SHP77 treated with DMSO at 0.1 percent for 48 hours (cell line): ENCODE measurements at places on chromosomes 2 and 18.

GRCh38 chr2:32386739-32387138 is 29.9 kb downstream of the BIRC6 start:
- no peak for DNase-seq

DNA sequence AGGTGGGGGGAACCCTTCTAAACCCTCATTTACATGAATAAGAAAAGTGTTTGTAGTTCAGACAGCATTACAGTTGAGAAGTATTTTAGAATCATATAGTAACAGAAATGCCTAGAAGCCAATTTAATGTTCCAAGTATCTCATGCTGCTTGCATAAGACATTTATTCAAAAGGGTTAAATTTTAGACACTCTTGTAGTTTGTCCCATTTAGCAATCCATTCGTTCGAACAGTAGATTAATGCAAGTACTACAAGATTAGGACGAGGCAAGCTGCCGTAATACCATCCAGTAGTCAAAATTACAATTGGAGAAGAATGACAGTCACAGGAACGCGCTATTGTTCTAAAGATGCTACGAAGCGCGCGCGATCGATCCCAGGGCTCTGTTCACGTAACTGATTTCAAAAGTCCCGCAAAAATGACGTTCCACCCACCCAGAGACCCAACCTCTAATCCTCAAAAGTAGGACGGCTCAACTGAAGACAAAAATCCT is 1.2 kb downstream of the TMEM237 start:
- no peak for DNase-seq

- no peak for DNase-seq
These were observed 37.2 kb downstream of the KYNU start for GRCh38 chr2:142914507-142915313.

GRCh38 chr2:66252109-66252508 is 182.8 kb upstream of the MEIS1 start:
- DNase-seq = no peak

DNA sequence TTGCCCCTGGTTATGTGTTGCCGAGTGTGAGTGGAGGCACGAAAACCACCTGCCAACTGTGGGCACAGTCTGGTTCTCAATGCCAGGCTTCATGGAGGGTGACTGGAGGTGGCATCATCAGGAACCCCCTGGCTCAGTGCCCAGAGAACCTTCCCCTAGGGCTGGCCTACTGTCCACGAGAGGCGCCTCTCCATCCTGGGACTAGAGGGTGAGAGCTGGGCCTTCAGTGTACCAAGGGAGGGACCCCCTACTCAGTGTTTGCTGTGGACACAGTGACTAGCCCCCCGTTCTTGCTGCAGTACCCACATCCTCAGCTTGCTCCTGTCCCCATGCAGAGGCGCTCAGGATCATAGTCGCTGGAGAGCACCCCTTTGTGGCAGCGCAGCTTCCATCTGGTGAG is 202.6 kb downstream of the HDAC4 start:
- DNase-seq = no peak

- no peak for DNase-seq
These were observed 17.6 kb downstream of the HDAC4 start for GRCh38 chr2:239383036-239383758.

GRCh38 chr18:36424741-36425142 is 127.2 kb downstream of the FHOD3 start:
- DNase-seq = no peak

- no peak for DNase-seq
These were observed 457.1 kb downstream of the LPIN1 start for GRCh38 chr2:12203528-12203927.

DNA sequence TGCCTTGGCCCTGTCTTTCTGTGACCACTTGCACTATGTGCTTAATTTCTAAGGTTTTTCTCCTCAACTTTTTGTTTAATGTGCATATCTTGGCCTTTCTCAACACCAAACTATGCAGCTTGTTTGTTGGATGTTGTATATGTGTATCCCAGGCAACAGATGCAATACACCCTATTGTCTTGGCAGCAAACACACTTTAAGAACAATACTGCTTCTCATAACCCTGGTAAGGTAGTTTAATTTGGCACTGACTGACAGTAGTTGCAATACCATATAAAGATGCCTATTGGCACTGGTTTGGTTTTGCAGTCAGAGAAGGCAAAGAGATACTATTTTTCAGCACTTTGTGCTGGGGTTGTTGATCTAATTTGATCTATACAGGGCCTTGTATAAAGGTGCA is 360.7 kb upstream of the CWC22 start:
- DNase-seq = no peak

DNA sequence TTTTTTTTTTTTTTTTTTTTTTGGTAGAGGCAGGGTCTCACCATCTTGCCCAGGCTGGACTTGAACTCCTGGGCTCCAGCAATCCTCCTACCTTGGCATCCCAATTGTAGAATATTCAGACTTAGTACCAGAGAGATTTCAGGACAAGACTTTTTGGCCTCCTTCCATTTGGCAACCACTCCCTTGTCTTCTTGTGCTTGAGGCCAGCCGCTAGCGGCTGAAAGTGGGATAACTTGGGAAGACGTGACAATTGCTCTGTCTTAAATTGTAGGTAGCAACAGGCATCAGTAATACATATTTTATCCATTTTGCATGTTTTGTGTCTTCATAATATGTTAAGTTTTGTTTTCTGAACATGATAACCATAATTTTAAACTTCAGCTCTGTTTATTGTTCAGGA is 53.3 kb upstream of the TTN start:
- no peak for DNase-seq

GRCh38 chr2:237305579-237305978 is 108.4 kb downstream of the COL6A3 start:
- no peak for DNase-seq

GRCh38 chr2:160076241-160076640 is 13.8 kb upstream of the PLA2R1 start:
- DNase-seq = no peak

GRCh38 chr2:77937366-77937765 is 415.2 kb upstream of the LRRTM4 start:
- DNase-seq = no peak

GRCh38 chr18:10121786-10122515 is 208.1 kb downstream of the VAPA start:
- peak; percentile 78 for DNase-seq

DNA sequence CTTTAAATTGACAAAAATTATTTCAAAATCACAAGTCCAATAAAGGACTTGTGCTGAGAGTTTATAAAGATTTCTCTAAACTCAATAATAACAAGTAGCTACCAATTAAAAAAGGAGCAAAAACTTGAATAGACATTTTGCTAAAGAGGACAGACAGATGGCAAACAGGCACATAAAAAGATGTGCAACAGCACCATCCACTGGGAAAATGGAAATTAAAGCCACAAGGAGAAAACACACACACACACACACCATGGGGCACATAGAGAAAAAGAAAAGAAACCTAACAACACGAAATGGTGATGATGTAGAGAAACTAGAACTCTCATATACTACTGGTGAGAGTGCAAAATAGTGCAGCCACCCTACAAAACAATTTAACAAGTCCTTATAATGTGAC is 12.6 kb upstream of the SLC9A4 start:
- DNase-seq = no peak

- DNase-seq = no peak
These were observed 101.7 kb upstream of the FN1 start for GRCh38 chr2:215537611-215538010.

GRCh38 chr2:26850505-26850904 is 2.6 kb downstream of the DPYSL5 start:
- no peak for DNase-seq

DNA sequence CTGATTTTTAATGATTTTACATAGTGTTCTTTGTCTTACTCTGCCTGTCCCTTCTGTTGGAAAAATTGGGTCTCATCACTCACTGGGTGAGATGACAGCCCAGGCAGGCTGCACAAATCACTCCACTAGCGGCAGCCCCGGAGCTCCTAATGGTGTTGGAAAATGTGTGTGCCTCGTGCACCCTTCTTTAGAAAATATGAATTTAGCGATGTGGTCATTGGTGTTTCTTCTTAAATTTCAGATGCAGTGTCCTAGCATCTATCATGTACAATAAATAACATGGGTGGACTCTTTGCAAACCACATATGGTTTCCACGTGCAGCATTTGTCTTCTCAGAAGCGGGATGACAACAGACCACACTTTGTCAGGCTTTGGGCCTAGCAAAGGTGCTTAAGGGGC is 194.2 kb downstream of the ACKR3 start:
- no peak for DNase-seq

GRCh38 chr2:218829868-218830451 is 1.6 kb downstream of the PRKAG3 start:
- DNase-seq = no peak

DNA sequence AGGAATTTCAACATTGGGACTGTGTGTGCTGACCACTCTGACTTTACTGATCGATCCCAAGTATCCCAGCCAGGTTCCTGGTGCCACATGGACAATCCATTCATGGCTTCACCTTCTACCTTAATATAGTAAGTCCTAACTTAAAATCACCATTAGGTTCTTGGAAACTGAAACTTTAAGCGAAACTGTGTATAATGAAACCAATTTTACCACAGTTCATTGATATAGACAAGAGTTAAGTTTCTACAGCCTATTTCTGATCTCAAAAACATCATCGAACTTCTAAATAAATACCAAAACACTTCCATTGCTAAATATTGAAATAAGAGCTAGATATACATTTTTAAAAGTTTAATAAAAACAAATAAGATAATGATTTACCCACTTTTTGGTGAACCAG is 4.4 kb upstream of the EXOC6B start:
- DNase-seq = no peak

DNA sequence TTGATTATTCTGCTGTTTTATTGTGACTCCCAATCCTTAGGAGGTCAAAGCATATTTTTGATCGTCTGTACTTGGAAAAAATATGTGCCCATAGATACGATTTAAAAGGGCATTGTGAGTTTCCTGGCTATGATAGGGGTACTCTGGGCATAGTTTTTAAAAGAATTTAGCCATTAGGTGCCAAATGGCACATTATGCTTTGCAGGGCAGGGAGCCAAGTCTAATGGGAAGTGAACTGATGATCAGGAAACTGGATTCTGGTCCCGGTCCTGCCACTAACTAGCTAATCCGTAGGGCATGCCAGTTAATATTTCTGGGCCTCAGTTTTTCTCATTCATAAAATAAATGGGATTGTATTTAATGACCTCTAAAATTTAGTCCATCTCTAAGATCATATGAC is 189.3 kb downstream of the LTBP1 start:
- DNase-seq = no peak

GRCh38 chr2:42921147-42921520 is 128.8 kb upstream of the HAAO start:
- no peak for DNase-seq
